ENCODE measurements at places on chromosomes 11 and 22. TPM values are rescaled to one million over a fixed set of nuclear protein-coding genes. Genes with fewer than 3 reads are reported as not detected.

Gene YPEL4
- total RNA-seq, result 0.48 TPM

Gene ANKK1
- total RNA-seq, result not detected

DNA sequence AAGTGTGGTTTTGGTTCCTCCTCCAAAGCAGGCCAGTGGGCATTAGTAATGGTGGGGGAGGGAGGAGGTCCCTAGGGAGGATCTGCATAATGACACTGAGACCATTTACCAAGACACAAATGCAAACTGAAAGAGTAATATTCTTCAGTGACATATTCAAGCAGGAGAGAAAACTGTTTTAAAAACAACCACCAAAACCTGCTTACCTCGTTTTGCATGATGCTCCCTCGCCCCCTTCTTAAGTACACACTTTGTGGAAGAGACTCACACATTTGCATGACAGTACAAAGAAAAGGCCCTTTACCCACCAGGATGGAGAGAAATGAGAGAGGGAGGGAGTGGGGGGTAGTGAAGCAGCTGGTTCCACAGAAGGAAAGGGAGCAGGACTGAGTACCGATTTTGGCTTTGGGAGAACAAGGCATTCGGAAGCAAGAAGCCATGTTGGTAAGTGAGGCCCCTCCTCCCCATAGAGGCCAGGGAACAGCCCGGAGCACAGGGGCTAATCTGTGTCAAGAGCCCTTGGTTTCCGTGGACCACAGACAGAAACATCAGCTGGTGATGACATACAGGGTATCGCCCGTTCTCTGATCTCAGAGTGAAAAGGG, 13.0 kb upstream of the OPCML start:
- H3K4me1 ChIP-seq, result no peaks in the 10 kb centered on the region
- H3K36me3 ChIP-seq, result no peaks in the 10 kb centered on the region
- no peak for DNase-seq
- H3K27ac ChIP-seq, result no peak overlapping the region
- H3K4me3 ChIP-seq, result no peak overlapping the region

Gene CCDC73
- total RNA-seq, result not detected

DNA sequence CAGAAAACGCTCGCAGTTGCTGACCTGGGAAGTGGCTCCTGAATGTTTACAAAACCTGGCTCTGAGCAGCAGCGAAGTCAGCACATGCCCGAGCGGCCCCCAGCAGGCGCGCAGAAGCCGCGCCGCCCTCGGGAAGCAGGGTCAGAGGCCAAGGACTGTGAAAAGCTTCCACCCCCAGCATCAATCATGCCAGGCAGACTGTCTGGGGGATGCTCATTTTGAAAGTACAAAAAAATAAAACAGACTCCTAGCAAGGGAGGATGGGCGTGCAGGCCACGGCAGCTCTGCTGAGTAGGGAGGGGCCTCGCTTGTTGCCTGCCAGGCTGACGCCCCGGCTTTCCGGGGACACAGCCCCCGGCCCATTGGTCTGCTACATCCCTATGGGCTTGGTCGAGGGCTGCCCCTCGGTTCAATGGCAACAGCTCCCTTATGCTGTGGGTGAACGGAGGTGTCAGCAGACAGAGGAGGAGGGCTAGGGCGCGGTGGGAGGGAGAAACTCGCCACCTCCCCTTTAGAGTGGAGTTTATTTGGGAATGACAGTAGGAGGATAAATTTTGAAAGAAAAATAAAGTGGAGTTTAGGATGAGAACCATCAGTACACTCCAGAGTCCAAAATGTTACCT, 37.7 kb upstream of the GNB1L start:
- no peak overlapping the region for H3K4me3 ChIP-seq
- no peak overlapping the region for H3K27ac ChIP-seq
- no peaks in the 10 kb centered on the region for H3K27me3 ChIP-seq
- H3K36me3 ChIP-seq, result no peaks in the 10 kb centered on the region

DNA sequence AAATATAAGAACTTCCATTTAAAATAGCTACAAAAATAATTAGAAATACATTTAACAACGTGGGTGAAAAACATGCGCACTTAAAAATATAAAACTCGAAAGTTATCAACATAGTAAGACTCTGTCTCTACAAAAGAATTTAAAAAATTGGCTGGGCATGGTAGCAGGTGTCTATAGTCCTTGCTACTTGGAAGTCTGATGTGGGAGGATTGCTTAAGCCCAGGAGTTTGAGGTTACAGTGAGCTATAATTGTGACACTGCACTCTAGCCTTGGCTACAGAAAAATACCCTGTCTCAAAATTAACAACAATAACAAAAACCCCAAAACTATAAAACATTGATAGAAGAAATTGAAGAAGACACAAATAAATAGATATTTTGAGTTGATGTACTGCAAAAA, 13.8 kb upstream of the CASP12 start:
- no peak for DNase-seq
- H3K27ac ChIP-seq, result no peak overlapping the region
- no peaks in the 10 kb centered on the region for H3K4me1 ChIP-seq
- H3K27me3 ChIP-seq, result no peaks in the 10 kb centered on the region

- H3K27me3 ChIP-seq, result no peaks in the 10 kb centered on the region
- no peak overlapping the region for H3K27ac ChIP-seq
- H3K36me3 ChIP-seq, result no peaks in the 10 kb centered on the region
- no peak overlapping the region for H3K4me3 ChIP-seq
These were observed 23.0 kb downstream of the SHANK3 start for GRCh38 chr22:50695421-50696250.

- H3K27me3 ChIP-seq, result peaks cover 36% of the 10 kb centered on the region
- no peak for DNase-seq
- H3K4me3 ChIP-seq, result no peak overlapping the region
- H3K27ac ChIP-seq, result no peak overlapping the region
These were observed 420.2 kb downstream of the NTM start for GRCh38 chr11:131790586-131790985.

DNA sequence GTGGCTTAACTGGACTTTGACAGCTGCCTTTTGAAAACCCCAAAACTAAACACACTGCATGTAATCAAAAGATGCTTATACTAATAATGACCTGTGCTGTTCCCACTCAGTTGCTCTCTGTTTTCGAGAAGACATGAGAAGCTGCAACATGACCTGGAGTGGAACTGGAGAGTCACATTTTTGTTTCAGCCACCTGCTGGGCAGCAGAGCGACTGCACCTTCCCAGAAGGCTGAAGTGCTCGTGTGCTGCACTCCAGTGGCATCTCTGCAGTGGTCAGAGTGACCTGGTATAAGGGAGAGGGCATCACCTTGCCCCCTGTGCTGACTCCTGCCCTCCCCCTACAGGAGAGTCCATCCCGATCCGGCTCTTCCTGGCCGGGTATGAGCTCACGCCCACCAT, 8.6 kb downstream of the THYN1 start:
- DNase-seq, result no peak
- no peaks in the 10 kb centered on the region for H3K36me3 ChIP-seq
- no peak overlapping the region for H3K4me3 ChIP-seq
- H3K27me3 ChIP-seq, result no peaks in the 10 kb centered on the region
- no peak overlapping the region for H3K27ac ChIP-seq

GRCh38 chr11:115941044-115941443, 436.8 kb upstream of the CADM1 start:
- H3K36me3 ChIP-seq, result no peaks in the 10 kb centered on the region
- DNase-seq, result no peak
- peaks cover 10% of the 10 kb centered on the region for H3K27me3 ChIP-seq
- no peak overlapping the region for H3K27ac ChIP-seq
- no peak overlapping the region for H3K4me3 ChIP-seq
- no peaks in the 10 kb centered on the region for H3K4me1 ChIP-seq

Gene CASP1
- total RNA-seq, result 4.7 TPM

DNA sequence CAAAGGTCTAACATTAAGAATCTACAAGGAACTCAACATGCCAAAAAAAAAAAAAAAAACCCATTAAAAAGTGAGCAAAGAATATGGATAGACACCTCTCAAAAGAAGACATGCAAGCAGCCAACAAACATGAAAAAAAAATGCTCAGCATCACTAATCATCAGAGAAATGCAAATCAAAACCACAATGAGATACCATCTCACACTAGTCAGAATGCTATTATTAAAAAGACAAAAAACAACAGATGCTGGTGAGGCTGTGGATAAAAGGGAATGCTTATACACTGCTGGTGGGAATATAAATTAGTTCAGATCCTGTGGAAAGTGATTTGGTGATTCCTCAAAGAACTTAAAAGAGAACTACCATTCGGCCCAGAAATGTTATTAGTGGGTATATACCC, 257.7 kb upstream of the PLET1 start:
- no peak overlapping the region for H3K27ac ChIP-seq
- H3K36me3 ChIP-seq, result no peaks in the 10 kb centered on the region
- H3K4me3 ChIP-seq, result no peak overlapping the region
- no peak for DNase-seq
- H3K4me1 ChIP-seq, result peaks cover 8% of the 10 kb centered on the region

All from PC-9 (cell line).